ENCODE measurements at places on chromosomes 2 and 18.

GRCh38 chr2:148926981-148927401, 52.0 kb downstream of the KIF5C start:
- DNase-seq = no peak

GRCh38 chr2:168767258-168767657, 35.2 kb upstream of the NOSTRIN start:
- no peak for DNase-seq

- no peak for DNase-seq
These were observed 15.6 kb downstream of the TRABD2A start for GRCh38 chr2:84865181-84865783.

DNA sequence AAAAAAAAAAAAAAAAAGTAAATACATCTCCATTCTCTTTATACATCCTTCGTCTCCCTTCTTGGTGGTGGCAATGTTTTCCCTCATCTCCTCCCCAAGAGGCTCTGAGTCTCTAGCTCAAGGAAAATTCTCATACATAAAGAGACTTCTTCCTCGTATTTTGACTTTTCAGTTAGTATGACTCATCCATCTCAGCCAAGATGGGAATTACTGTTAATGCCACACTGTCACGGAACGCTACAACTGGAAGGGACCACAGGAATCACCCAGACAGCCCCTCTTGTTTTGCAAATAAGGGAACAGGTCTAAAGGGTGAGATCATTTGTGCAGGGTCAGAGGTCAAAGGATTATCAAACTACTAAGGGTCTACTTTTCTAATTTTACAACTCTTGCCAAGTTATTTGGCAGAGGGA, 19.5 kb downstream of the NFE2L2 start:
- DNase-seq = no peak

- no peak for DNase-seq
These were observed 145.5 kb upstream of the LHCGR start for GRCh38 chr2:48901015-48901343.

- DNase-seq = no peak
These were observed 44.2 kb upstream of the LYPD6B start for GRCh38 chr2:148994341-148994740.

DNA sequence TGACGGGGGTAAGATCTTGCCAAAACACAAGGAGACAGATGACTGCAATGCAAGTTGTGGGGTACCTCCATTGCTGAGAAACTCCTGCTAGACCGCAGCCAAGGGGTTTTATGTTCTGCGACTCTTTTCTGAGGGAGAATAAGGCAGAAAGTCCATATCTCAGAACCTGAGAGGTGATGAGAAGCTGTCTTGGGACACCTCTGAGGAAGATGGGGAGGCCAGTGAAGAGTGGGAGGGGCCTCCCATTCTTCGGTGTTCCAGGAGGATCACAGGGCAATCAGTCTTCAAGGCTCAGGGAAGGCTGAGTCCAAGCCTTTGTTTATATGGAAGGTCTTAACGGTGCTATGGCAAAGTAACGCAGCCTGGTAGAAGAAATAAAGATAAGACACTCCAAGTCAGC, 18.0 kb downstream of the CYP27A1 start:
- no peak for DNase-seq

DNA sequence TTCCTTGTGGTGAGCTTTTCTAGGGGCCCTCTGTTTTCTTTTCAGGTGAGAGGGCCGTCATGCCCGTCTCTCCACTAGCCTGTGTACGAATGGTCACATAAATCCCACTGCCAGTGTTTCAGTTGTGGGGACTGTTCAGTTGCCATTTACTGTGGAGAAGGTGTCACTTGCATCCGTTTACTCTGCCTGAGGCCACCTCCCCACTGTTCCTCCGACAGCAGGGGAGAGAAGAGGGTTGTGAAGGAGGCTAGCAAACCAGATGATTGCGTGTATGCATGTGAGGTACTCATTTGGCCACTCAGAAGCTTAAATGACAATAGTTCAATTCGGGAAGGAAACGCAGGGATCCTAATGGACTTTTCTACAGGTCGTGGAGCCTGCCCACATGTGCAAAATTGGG, 3.3 kb downstream of the MTCL1 start:
- no peak for DNase-seq

GRCh38 chr2:38218591-38218991, 142.6 kb upstream of the CYP1B1 start:
- DNase-seq = no peak

DNA sequence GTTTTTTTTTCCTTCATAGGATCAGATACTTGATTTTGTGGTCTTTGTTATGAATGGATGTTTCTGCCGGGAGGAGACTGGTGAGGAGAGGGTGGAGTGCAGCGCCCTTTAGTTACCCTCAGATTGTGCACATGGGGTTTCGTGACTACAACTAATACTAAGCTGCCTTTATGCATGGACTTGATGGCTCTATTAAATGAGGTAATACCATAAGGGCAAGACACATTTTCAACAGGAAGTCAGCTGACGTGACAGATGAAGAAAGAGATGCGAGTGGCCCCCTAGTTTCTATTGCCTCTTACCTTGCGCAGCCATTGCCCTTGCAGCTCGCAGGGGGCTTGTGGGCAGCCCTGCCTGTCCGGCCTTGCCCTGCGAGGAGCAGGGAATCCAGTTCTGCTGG, 24.4 kb downstream of the ZNF407 start:
- DNase-seq = no peak

GRCh38 chr18:26756556-26756955, 109.0 kb downstream of the AQP4 start:
- DNase-seq = no peak

- DNase-seq = no peak
These were observed 19.4 kb downstream of the ANTXR1 start for GRCh38 chr2:69032336-69032735.

GRCh38 chr18:10759241-10759640, 233.4 kb downstream of the NAPG start:
- no peak for DNase-seq

GRCh38 chr18:36457683-36458082, 160.2 kb downstream of the FHOD3 start:
- DNase-seq = no peak

DNA sequence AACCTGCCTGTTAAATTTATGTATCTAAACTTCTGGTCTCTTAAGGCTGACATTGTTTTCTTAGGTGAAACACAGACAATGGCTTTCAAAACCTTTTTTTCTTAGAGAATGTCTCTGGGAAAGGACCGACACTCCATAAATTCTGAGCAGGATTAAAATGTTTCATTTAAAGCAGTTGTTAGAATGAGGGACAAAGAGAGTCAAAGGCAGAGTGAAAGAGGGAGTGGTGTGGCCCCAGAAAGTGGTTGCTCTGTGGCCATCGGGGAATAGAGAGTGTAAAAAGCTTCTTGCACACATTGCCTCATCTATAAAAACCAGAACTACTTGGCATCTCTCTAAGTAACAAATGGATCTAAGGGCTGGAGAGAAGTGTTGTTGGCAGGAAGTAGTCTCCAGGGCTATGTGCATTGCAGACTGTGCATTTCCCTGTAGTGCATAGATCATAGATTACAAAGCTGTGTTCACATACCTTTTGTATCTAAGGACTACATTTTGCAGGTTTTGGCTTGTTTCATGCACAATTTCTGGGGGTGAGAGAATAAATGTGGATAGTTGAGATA, 3.6 kb downstream of the RPRM start:
- no peak for DNase-seq

GRCh38 chr2:102044235-102044896, 52.6 kb downstream of the IL1R2 start:
- DNase-seq = no peak

DNA sequence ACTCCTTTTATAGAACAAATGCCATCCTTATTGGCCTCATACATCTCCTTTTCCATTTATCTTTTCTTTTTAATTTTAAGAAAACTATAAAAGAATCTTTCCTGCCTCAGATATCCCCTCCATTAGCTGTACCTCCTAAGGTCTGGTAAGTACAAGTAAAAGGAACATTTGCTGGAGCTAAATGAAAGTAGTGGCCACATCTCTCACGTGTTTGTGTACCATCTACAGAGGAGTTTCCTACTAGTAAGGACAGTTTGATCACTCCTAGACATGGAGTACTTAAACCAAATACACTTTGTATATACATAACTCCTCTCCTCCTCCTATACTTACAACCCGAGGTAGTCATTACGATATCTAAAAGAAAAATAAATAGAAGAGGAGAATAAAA, 504.8 kb downstream of the LRRTM4 start:
- DNase-seq = no peak

DNA sequence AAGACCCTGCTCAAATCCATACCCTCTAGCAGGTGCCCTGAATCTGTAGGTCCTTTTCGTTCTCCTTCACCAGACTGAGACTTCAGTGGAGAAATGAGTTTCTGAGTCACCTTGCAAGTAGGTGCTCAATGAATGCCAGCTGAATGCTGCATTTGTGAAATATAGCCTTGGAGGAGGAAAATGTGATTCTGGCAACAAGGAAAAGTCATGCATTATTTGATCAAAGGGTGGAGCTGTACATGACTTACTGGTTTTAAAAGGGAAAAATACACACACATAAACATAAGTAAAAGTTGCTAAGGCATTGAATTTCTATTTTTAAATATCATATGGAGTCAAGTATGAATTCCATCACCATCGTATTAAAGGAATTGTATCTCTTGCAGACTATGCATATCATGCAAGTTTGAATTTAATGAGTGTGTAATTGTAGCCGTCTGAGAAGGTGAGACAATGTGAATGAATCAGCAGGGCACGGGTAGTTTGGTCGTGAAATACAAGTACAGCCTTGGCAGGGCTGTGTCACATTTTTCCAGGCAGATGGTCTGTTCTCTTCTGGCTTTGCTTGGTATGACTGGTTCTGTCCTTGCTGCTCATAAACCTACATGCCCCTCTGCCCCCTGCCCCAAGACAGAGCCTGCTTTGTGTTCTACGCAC, 160.8 kb downstream of the COL6A3 start:
- no peak for DNase-seq

- DNase-seq = no peak
These were observed 1.0 kb downstream of the NAB1 start for GRCh38 chr2:190649798-190650390.

- no peak for DNase-seq
These were observed 145.4 kb downstream of the MTX2 start for GRCh38 chr2:176414641-176415040.

GRCh38 chr2:215365184-215365658, 53.4 kb downstream of the ATIC start:
- no peak for DNase-seq

- DNase-seq = no peak
These were observed 390.7 kb upstream of the ETAA1 start for GRCh38 chr2:67006373-67006960.

DNA sequence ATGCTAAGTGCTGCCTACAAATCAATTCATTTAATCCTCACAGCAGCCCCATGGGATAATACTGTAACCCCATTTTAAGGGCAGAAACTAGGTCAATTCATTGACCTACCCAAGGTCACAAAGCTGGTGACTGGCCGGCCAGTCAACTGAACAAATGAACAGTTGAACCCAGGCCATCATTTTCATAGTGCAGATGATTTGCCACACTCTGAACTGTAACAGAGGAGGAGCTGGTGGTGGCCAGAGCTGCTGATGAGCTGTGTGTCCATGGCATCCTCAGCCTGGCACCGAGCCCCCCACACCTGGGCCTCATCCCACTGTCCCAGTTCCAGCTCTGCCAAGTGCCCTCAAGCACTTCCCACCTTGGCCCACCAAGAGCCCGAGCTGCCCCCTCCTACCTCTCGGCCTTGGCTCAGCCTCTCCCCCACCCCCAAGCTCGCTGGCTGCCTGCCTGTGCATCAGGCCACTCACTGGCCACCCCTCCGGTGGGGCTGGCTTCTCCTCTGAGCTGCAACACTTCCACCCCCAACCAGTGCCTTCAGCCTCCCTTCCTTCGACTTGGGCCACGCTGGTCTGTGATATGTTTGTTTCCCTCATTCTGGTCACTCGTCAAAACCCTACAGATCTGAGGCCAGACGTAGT, 58.4 kb downstream of the ATOH8 start:
- DNase-seq = no peak

GRCh38 chr2:220499225-220499624, 871.8 kb downstream of the SLC4A3 start:
- DNase-seq = no peak

DNA sequence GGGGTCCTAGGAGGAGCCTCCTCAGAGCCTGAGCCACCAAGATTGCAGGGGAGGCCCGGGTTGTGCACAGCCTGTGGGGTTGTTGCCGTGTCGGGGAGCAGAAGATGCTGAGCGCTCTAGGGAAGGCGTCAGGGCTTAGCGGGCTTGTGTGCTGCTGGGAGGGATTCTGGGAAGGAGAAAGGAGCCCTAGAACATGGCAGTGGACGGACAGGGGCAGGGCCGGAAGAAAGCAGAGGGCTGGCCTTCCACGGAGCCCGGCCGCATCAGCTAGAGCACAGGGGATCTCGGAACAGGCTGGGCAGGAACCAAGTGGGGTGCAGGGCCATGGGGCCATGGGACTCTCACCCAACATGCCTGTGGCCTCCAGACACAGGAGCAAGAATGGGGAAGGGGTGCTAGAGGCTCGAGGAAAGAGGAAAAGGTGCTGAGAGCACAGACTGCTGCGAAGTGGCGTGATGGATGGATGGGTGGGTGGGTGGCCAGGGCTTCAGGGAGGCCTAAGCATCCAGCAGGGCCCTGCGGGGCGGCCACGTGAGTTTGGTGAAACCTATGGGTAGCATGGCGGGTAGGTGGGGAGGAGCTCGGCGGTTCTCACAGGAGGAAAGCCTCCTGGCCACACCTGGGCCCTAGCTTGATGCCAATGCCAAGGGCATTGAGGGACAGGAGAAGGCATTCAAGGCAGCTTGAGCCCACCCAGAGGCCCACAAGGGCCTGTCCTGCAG, 35.8 kb downstream of the MTERF4 start:
- no peak for DNase-seq

- DNase-seq = peak; percentile 73
These were observed 323.5 kb upstream of the SKOR2 start for GRCh38 chr18:47574966-47575365.

GRCh38 chr2:46298522-46299353, 1.5 kb downstream of the EPAS1 start:
- no peak for DNase-seq

GRCh38 chr18:12023375-12023774, 42.1 kb downstream of the IMPA2 start:
- DNase-seq = no peak

GRCh38 chr2:191705084-191705483, 27.1 kb downstream of the NABP1 start:
- no peak for DNase-seq

GRCh38 chr2:214747992-214748391, 61.5 kb downstream of the BARD1 start:
- no peak for DNase-seq

DNA sequence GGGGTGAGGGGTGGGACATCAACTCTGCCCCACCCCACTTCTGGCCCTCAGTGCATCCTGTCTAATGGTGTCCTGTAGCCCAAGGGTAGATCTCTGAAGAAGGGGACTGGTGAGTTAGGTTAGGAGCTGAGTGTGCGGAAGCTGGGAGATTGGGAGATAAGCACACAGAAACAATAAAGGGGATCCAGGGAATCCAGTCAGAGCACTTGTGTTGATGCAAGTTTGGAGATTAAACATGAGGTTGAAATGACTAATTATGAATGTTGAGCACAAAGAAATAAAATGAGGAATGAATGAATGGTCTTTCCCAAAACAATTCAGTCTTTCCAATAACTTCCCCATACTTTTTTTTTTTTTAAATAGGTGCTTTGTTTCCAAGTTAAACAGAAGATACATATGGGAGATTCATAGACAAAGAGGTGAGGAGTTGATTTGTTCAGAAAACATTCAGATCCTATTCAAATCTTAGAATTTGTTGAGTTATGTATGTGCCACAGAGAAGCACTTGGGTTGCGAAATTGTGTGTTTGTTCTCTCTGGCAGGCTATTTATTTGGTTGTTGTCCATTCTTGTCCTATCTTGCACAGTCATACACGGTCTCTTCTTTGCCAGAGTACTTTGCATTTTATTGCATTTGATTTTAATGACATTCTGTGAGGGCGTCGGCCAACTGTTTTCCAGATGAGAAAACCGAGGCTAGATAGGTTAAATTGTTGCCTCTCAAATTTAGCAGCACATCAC, 31.6 kb upstream of the NABP1 start:
- no peak for DNase-seq
